ENCODE measurements at places on chromosomes 3 and 15. TPM values are rescaled to one million over a fixed set of nuclear protein-coding genes. Genes with fewer than 3 reads are reported as not detected.

The SKIC8 gene
- total RNA-seq, result 92.0 TPM

The GREM1 gene
- 5.8 TPM for total RNA-seq

The EOGT gene
- 9.7 TPM for total RNA-seq

The UBL7 gene
- 45.0 TPM for total RNA-seq

The COMMD2 gene
- total RNA-seq, result 27.7 TPM

The PLCB2 gene
- 0.55 TPM for total RNA-seq

The DCBLD2 gene
- total RNA-seq, result 252 TPM

The SCG5 gene
- total RNA-seq, result 2.3 TPM

The PYGO1 gene
- 7.9 TPM for total RNA-seq

The HIGD2B gene
- not detected for total RNA-seq
